Erythroblast (primary cell): ENCODE measurements at places on chromosomes 2 and 18.

GRCh38 chr18:30361864-30362540 lies 680.5 kb downstream of the DSC3 start:
- DNase-seq, result no peak

DNA sequence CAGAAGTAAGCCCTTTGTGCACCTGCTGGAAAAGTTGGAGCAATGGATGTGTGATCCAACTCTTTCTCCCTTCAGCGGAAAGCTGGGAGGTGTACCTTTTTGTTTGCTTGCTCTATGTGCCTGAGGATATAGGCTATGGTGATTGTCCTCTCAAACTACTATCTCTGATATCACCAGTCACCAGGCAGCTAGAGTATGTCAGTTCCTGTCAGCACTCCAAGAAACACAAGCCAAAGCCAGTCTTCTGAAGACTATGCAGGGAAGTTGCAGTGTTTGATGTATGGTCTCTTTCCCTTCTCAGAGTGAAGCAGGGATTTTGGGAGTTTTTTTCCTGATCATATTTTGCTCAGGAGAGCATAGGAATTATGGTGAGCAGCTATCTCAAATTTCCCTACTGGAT lies 146.4 kb downstream of the PTH2R start:
- peak; percentile 77 for DNase-seq

DNA sequence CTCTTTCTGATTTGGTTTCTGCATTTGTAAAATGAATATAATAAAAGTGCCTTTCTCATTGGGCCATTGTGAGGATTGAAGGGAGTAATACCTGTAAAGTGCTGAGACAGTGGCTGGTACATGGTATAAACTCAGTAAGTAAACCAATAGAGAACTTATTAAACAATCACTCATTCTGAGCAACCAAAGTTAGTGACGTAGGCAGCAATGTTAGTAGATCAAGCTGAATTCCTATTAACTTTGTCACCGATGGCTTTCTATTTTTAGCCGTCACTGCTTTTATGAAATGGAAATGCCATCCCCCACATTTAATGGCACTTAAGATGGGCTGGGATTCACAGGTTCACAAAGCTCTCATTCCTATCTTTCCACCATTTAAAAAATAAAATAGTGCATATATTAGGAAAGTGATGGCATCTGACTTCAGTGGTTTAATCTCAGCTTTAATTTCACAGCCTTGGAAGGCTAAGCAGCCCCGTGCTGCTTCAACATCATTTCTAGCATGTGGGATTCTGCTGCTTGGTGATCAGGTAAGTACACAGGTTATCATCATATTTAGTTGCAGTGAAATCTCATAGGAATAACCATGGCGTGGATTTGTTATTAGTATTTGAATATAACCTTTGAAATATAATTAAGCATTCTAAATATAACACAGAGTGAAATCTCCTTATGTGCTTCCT lies 17.6 kb upstream of the PPP4R1 start:
- no peak for DNase-seq

DNA sequence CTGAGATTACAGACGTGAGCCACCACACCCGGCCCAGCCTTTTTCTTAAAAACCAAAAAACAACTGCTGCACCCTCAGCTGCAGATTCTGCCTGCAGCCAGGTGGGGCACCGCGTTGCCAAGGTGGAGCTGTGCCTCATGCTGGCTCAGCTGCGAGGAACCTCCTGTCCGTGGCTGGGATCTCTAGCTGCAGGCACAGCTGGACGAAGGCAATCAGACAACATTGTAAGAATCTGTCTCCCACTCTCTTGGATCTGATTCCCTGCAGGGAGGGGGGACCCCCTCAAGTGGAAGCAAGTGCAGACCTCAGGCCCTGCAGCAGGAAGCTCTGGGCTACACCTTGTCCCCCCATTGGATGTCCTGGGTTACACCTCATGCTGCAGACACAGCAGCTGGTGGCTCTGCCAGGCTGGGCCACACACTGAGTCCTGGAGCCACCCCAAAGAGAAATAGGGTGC lies 24.1 kb downstream of the CIDEA start:
- no peak for DNase-seq

DNA sequence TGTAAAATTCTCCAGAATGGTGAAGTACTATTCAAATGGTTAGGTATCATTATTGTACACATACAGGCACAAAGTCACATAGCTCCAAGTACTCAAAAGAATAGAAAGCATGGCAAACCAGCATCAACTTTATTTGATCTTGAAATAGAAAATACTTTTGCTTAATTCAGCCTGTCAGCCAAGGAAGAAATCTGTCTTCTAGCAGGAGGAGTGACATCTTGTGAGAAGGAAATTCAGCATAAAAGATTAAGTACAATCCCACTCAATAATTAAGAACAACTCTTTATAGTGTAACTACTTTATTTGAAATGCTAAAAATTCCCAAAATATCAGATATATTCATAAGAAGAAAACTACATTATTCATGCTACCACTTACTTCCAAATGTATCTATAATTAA lies 15.8 kb downstream of the DNAJC27 start:
- DNase-seq, result no peak
